ENCODE measurements at places on chromosomes 12 and 14.

GRCh38 chr14:63508033-63508432 is 35.1 kb downstream of the PPP2R5E start:
- DNase-seq = no peak

GRCh38 chr12:46124132-46124847 is 133.9 kb upstream of the SCAF11 start:
- DNase-seq = no peak

DNA sequence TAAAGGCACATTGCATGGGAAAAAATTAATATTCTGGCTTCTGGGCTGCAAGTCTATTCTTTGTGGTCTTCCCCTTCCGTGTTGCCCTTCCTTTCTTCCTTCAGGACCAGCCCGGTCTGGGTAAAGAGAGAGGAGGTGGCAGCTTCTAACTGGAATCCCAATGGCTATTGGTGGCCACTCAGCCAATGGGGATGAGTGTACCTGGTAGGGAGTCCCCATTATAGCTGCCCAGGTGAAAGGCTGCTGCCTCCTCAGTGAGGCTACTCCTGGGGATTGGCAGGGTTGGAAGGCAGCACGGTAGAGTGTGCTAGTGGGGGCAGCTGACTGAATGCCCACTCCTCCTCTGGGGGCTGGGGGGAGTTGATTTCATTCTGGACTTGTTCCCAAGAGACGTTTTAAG is 112.6 kb downstream of the RBM19 start:
- DNase-seq = peak; percentile 83

GRCh38 chr14:82403987-82404386 is 870.3 kb upstream of the SEL1L start:
- DNase-seq = peak; percentile 47

DNA sequence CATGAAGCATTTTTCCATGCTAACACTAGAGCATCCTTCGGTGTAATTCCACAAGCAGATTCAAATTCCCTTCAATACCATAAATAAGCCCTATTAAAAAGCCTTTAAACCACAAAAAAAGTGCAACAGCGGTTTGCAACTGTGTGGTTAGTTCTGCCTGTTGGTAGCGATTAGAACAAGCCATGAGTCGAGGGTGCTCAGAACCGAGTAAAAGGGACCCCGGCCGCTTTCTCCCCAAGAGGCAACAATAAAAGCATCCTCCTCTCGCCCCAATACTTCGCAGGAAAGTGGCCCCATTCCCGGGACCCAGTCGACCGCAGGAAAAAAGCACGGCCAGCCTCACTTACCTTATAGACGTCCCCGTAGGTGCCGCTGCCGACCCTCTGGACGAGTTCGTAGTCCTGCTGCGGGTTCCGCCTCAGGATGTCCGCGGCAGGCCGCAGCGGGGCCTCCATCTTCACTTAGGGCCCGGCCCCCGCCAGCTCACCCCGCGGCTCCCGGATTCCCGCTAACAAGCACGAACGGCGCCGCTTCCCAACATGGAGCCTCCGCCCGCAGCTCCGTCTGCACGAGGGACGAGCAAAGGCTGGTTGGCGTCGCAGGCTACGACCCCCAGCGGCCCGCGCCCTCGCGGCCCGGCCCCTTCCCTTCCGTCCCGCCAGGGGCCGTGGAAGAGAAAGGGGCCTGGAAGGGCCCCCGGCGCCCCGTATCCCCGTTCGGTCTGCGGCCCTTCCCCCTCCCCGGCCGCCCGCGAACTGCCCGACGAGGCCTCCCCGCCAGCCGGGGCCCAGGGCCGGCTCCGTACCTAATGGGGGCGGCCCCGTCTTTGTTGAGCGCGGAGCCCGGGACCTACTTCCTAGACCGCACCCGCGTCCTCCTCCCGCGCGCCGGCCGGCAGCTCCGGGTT is 521 bp downstream of the MAP4K5 start:
- DNase-seq = peak; percentile 59

- DNase-seq = no peak
These were observed 19.8 kb upstream of the KCNH3 start for GRCh38 chr12:49518914-49519573.

DNA sequence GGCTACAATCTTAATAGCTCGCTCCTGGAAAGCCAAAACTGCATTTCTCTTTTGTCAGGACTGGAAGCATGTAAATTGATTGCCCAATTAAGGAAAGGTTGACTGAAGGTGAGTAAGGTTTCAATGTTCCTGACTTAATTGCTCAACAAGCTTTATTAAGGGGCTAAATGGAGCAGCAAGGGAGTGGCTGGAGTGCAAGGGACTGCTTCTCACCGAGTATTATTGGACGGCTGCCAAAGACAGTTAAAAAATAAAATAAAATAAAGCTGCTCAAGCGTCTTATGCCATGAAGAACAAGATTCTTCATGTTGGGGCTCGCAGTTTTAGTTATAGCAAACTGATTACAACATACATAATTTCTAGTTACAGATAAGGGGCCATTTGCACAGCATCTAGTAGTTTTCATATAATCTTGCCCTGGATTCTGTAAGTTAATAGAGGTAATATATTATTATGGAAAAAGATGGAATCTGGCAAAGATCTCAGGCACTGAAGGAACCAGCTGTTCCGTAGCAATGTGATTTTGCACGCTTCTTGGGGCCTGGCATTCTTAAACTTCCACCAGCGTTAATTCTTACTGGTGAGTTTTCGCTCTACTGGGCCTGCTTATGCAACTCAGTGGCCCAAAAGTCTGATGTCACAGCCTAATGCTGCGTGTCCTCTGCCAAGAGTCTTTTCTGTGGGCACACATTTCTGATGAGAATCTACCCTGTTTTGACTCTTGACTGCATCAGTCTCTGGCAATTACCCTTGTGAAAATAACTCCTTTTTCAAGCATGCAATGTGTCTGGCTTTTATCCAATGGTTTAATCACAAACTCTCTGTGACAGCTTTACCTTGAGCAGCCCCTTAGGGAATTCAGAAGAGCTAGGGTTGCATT is 108.5 kb downstream of the SLC38A1 start:
- DNase-seq = peak; percentile 98
